Kidney glomerular epithelial cell (primary cell): ENCODE measurements at places on chromosomes 3 and 15.

DNA sequence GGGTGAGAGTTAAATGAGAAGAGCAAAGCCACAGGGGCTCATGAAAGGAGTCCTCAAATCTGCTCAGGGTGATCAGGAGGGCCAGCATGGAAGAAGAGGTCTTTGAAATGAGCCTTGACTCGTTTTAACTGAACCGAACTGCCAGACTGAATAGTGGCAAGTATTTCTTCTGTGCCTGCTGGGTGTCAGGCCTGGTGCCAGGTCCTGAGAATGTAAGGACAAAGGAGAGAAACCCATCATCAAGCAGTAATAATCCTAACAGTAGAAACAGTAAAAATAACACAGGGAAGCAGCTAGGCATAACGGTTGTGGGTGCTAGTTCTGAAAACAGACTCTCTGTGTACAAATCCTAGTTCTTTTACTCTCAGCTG lies 40.4 kb upstream of the SMAD3 start:
- DNase-seq = peak; percentile 57

DNA sequence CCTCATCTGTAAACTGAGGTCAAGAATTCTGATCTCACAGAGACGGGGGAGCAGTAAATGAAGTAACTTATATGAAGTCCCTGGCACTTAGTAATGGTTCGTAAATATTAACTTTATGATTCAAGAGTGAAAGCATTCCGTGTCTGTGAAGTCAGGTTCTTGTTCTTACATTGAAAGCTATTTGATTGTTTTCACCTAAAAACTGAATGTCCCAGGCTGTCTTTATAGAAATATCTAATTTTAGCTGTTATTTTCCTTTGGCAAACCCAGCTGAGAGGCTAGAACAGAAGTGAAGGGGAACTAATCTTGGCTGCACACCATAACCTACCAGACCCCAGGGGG lies 84.5 kb downstream of the CHSY1 start:
- peak; percentile 26 for DNase-seq

DNA sequence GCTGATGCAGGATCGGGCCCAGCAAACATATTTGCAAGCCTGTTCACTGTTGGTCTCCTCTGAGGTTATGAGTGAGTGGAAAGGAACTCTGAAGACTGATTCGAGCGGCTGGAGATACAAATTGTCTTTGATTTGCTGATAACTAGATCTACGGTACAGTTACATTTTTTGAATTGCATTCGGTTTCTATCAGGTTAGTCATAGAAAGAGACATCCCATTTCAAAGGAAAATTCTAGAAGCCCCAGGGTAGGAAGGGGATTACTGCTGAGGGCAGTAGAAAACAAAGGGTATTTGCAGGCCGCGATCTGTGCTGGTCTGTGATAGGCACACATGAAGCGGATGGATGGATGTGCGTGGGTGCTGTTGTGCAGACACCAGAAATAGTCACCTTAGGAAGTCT lies 228.4 kb downstream of the ITPR1 start:
- peak; percentile 87 for DNase-seq

GRCh38 chr15:98551936-98552562 lies 96.3 kb upstream of the IGF1R start:
- DNase-seq = no peak

GRCh38 chr3:5138214-5138981 lies 16.3 kb downstream of the ARL8B start:
- DNase-seq = no peak

GRCh38 chr3:134477002-134477401 lies 8.8 kb downstream of the ANAPC13 start:
- no peak for DNase-seq

GRCh38 chr3:133208184-133208583 lies 170.0 kb downstream of the TMEM108 start:
- DNase-seq = no peak

- DNase-seq = no peak
Observed at GRCh38 chr3:134362221-134362620, 12.0 kb downstream of the AMOTL2 start.

DNA sequence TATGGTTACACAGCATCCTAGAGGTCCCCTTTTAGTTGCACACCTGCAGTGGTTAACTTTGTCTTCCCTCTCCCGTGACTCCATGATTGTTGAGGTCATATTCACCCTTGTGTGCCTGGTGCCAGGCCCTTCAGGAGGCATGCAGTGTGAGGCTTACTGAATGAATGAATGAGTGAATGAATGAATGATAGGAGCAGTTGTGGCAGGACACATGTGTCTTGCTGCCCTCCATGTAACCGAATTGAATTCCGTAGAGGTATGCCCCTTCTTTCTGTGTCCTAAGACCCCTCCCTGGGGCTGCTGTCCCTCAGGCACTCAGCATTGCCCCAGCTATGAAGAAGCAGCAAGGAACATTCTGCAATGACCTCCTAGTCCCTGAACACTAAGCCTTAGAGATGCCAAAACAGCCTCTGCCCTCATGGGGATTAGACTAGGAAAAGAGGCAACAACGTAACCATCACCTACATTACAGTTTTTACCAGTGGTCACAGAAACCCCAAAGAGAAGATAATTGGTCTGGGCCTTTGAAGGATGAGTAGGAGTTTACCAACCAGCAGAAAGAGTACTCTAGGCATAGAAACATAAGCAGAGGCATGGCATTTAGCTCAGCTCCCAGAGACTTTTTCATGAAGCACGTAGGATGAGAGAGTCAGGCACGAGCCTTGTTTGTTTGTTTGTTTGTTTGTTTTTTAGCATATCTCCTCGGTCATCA lies 22.5 kb upstream of the CPNE9 start:
- no peak for DNase-seq

DNA sequence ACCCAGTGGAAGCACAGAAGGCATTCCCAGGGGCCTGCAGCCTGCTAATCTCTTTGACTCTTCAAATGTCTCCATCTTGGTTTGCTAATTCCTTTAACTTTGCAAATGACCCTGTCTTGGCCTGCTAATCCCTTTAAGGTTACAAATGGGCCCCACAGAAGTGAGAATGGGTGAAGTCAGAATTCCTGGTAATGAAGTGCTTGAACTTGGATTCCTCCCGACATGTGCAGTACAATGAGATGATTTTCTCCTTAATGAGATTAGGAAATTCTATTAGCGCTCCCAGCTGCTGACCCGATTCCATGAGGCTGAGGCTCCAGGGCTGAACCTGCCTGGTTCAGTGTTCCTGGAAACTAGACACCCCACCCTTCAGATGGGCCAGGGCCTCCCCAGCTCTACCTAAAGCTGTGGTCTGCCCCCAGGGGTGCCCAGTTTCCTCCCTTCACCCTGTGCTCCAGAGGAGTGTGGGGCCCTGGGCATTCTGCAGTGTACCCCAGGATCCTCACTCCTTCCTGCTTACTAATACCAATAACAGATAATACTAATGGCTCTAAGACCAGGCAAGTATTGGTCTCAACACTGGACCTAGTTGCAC lies 47.4 kb downstream of the SCN5A start:
- DNase-seq = no peak

DNA sequence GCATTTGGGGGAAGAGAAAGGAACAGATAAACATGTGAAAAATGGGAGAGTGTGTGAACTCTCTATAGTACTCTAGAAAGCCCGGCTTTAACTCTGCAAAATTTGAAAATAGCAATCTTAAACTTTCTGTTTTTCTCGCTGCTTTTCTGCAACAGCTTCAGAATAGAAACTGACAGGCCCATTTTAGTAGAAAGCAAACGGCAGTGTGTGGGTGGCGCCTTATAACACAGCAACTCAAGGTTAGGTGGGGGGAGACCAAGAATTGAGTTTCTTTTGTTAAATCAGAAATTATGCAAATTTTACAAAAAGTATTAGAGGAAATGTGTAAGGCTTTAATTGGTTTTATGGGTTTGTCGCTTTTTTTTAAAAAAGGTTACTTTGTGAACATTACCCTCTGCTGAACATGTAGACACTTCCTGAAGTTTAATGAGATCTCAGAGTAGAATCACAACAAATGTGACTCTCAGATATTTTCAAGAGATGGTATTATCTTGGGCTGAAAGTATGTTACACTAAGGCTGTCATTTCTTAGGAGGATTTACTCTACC lies 107.0 kb downstream of the PTPRG start:
- DNase-seq = no peak

GRCh38 chr3:30302027-30302426 lies 304.4 kb upstream of the TGFBR2 start:
- DNase-seq = no peak

DNA sequence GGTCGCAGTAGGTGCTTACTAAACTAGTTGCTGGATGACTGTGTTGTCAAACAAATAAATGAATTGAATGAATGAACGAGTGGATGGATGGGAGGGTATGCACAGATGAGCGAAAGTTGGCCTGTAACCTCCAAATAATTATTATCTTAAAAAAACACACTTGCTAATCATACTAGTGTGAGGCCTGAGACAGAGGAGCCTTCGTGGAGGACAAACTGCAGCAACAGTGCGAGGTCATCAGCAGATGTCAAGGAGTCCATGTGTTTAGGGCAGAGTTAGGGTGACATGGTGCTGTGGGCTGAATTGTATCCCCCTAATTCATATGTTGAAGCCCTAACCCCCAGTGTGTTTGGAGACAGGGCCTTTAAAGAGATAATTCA lies 24.4 kb downstream of the CORO2B start:
- no peak for DNase-seq

DNA sequence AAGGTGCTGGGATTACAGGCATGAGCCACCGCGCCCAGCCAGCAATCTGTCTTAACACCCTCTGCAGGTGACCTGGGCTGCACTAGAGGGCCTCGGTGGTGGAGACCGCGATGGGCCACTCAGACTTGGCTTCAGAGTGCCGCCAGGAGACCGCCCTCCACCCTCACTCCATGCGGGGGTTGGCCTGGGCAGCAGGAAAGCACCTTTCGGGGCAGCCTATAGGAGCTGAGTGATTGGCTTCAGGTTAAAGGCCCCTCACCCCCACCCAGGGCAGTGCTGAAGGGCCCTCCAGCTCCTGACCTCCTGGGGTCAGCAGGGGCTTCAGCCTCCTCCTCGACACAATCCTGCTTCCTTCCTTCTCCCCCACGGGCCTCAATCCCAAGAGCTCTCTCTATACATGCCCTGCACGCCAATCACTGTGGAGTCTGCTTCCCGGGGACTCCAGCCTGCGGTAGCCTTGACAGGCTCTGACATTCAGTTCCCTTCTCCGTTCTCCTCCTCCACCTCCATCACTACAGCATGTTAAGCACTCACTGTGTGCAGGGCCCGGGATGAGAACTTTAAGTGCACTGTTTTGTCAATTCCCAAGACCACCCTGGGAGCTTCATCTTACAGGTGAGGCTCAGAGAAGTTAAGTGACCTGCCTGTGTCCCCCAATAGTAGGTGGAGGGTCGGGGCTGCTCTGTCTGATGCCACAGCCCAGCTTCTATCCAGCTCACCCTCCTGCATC lies 225.3 kb downstream of the XXYLT1 start:
- DNase-seq = no peak

- no peak for DNase-seq
Observed at GRCh38 chr3:21682206-21682605, 68.8 kb downstream of the ZNF385D start.

- no peak for DNase-seq
Observed at GRCh38 chr15:60898896-60899295, 330.2 kb downstream of the RORA start.

DNA sequence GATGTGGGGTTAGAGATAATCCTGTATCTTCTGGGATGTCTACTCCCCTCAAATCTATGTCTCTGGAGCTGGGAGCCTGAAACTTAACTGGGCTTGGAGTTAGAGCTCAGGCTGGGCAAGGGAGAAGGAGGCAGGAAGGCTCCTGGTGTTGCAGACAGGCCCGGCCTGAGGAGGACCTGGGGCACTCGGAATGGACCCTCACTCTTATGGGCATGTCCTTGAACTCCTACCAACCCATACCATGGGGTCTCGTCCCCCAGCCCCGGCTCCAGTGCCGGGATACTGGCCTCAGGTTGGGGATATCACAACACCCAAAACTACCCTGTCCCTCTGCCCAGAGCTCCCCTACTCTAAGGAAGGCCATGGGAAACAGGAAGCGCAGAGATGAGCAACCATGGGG lies 45.2 kb downstream of the SCN5A start:
- DNase-seq = no peak

GRCh38 chr3:132786890-132787289 lies 64.7 kb upstream of the NPHP3 start:
- no peak for DNase-seq

- DNase-seq = no peak
Observed at GRCh38 chr15:25714538-25714840, 148.6 kb downstream of the ATP10A start.

DNA sequence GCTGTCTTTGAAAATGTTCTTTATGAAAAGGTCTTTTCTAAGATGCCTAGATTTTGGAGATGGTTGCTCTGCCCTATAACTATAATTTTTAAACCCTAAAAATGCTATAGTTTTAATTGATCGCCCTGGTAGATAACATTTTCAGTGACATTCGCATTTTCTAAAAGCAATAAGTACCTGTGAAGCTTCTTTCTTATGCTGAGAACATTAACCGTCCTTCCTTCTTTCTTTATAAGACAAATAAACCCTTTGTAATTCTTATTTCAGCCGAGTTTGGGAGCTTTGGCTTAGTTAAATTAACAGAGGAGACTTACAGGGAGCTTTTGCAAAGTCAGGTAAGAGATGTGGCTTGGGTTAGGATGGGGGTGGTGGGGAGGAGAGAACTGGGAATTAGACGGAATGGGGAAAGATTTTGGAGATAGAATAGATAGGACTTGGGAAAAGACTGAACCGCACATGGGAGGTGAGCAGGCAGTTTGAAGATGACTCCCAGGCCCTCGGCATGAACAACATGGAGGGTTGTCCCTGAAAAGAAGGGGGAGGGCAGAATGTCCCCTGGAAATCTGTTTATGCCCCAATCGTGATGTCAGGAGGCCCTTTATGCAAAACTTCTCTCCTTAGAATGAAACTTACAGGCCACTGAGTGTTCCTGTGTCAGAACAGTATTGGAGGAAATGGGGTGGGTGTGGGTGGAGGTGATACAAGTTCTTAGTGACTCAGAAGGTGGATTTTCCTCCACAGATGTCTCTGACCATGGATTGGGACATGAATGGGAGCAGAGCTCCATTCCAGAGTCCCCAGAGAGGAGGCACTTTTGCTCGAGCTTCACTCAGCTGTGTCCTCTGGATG lies 76.2 kb upstream of the LARS2 start:
- no peak for DNase-seq

GRCh38 chr3:128784232-128784631 lies 58.2 kb downstream of the RAB7A start:
- DNase-seq = no peak

- no peak for DNase-seq
Observed at GRCh38 chr3:38067508-38068233, 28.7 kb downstream of the DLEC1 start.

GRCh38 chr15:50049871-50050270 lies 69.2 kb downstream of the ATP8B4 start:
- DNase-seq = peak; percentile 62

DNA sequence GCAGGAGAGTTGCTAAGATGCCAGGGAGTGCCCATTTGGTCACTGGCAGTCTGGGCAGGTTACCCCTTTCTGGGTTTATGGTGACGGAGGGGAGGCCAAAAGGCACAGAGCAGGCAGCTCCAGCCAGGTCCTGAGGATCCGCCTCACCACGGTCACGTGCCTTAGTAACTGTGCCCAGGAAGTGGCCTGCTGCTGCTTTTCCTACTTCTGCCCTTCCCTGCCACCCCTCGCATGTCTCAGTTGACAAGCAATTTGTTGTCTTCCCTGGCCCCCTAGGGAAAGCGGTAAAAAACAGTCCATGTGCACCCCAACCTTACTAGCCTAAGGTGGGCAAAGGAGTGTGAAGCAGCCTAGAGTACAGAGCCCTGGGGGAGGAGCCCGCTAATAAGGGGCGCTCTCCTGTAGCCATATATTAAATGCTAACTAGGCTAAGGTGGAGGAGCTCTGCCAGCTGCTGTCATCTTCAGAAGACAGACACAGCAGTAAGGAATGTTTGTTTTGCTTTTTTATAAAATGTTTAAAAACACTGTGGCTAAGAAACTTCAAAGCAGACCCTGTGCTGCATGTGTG lies 9.1 kb upstream of the LIPH start:
- DNase-seq = no peak

- DNase-seq = peak; percentile 1
Observed at GRCh38 chr15:61621146-61621545, 392.0 kb upstream of the RORA start.
